ENCODE measurements at places on chromosomes 7 and 10.

- no peak for DNase-seq
Measured at GRCh38 chr7:130383187-130383980, 3.1 kb downstream of the CPA1 start.

- no peak for DNase-seq
Measured at GRCh38 chr7:72244826-72245398, 167.2 kb downstream of the CALN1 start.

DNA sequence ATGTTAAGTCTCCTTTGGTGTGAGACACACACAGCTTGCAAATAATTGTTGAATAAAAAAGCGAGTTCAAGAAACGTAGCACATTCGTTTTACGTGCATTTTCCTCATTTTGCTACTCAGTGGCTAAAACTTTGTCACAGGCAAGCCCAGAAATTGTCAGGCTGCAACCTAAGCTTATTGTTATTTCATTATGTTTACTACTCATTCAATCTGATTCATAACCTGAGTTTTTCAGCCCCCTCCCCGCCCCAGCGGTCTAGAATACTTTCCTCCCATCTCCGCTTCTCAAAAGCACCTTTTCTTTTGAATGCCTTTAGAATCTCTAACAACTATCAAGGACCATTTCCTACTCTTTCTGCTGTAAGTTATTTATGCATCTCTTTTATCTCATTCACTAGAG is 1.1 kb downstream of the FAM133B start:
- no peak for DNase-seq

GRCh38 chr7:144738708-144739314 is 97.0 kb downstream of the TPK1 start:
- DNase-seq, result no peak
